Gastrocnemius medialis (tissue), 4 donors: ENCODE measurements at places on chromosomes 2 and 18.

DNA sequence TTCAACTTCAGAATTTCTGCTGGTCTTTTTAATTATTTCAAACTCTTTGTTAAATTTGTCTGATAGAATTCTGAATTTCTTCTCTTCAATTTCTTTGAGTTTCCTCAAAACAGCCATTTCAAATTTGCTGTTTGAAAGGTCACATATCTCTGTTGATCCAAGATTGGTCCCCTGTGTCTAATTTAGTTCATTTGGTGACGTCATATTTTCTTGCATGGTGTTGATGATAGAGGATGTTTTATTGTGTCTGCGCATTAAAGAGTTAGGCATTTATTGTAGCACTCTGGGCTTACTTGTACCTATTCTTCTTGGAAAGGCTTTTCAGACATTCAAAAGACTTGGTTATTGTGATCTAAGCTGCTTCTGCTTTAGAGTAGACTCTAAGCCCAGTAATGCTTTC is 698.4 kb upstream of the LRRTM1 start:
- no peak overlapping the region for H3K27ac ChIP-seq
- H3K4me3 ChIP-seq: no peak overlapping the region
- no peaks in the 10 kb centered on the region for H3K4me1 ChIP-seq
- no peak for DNase-seq
- H3K27me3 ChIP-seq: no peaks in the 10 kb centered on the region

DNA sequence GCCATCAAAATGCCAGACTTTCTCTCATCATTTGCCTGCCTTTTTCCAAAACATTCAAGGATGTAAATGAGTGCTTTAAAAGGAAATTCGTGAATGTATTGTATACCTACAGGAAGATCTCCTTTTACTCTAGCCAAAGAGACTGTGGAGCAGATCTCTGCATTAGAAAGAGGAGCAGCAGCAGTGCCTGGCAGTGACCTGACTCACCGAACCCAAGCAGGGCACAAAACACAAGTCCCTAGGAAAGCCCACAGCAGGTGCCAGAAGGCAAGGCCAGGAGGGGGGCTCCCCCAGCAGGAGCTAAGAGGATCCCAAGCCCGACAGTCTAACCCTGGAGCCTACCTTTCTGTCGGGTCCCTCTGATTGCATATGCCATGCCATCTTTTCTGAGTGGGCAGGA is 47.9 kb downstream of the L3MBTL4 start:
- no peak overlapping the region for H3K4me3 ChIP-seq
- H3K36me3 ChIP-seq: no peaks in the 10 kb centered on the region
- H3K4me1 ChIP-seq: no peaks in the 10 kb centered on the region
- H3K27ac ChIP-seq: no peak overlapping the region
- DNase-seq: no peak

DNA sequence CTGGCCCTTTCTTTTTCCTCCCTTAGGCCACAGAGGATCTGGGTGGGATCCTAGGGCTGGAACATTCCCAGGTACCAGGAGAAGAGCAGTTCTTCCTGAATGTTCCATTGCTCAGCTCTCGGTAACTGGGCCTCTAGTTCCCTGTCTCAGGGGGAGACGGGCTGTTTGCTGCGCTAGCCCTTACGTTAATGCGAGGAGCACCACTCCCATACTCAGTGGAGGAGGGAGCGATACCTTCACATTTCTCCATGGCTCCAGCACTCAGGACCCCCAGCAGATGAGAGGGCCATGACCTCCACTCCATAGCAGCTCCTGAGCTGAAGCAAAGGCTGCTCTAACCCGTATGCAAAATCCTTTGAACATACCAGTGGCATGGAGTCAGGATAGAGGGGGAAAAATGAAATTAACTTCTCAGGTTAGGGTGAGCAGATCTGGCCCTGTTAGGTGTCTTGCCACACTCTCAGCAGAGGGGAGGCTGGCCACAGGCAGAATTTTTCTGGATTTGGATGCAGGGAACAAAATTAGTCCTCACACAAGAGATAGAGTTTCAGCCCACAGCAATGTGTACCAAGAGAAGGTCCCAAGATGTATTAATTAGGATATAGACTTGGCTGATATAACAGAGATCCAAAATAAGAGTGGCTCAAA is 206.7 kb downstream of the ZFP36L2 start:
- no peak for DNase-seq
- no peaks in the 10 kb centered on the region for H3K4me1 ChIP-seq
- no peaks in the 10 kb centered on the region for H3K36me3 ChIP-seq
- no peak overlapping the region for H3K4me3 ChIP-seq

- H3K27ac ChIP-seq: no peak overlapping the region
- H3K27me3 ChIP-seq: no peaks in the 10 kb centered on the region
- no peak for DNase-seq
Measured at GRCh38 chr2:39682066-39682692, 16.5 kb downstream of the TMEM178A start.

DNA sequence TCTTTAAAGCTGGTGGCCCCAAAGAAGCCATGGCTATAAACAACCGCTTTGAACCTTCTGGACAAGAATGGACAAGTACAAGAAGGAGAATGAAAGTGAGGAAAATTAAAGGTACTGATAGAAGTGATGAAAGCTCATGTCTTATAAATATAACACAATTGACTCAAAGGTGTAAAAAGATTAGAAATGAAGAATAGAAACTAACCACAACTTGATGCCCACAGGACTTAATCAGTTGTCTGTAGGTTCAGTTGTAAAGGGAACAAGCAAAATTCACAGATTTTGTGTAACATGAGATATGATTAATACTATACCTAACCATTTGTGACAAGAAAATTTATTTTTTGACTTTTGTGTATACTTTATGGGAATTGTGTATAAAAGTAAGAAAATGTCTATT is 135.7 kb downstream of the NUP35 start:
- H3K4me1 ChIP-seq: no peaks in the 10 kb centered on the region
- no peak overlapping the region for H3K4me3 ChIP-seq
- no peak for DNase-seq
- no peaks in the 10 kb centered on the region for H3K27me3 ChIP-seq
- no peaks in the 10 kb centered on the region for H3K36me3 ChIP-seq
